ENCODE measurements at places on chromosomes 11 and 22. TPM values are rescaled to one million over a fixed set of nuclear protein-coding genes. Genes with fewer than 3 reads are reported as not detected.

- no peak for DNase-seq
These were observed 25.9 kb upstream of the SCARF2 start for GRCh38 chr22:20463324-20464095.

- peak; percentile 57 for DNase-seq
These were observed 1.4 kb upstream of the MUC2 start for GRCh38 chr11:1073261-1073724.

- DNase-seq: no peak
These were observed 27.7 kb downstream of the OR6Q1 start for GRCh38 chr11:58058276-58059006.

- DNase-seq: no peak
These were observed 52.7 kb upstream of the RRM1 start for GRCh38 chr11:4041731-4042391.

GRCh38 chr11:102385085-102386007 lies 38.3 kb downstream of the BIRC2 start:
- DNase-seq: no peak

Gene BAIAP2L2
- total RNA-seq: not detected

Gene PPFIBP2
- 7.4 TPM for total RNA-seq
